T1000 (cell line): ENCODE measurements at places on chromosomes 6 and 20.

DNA sequence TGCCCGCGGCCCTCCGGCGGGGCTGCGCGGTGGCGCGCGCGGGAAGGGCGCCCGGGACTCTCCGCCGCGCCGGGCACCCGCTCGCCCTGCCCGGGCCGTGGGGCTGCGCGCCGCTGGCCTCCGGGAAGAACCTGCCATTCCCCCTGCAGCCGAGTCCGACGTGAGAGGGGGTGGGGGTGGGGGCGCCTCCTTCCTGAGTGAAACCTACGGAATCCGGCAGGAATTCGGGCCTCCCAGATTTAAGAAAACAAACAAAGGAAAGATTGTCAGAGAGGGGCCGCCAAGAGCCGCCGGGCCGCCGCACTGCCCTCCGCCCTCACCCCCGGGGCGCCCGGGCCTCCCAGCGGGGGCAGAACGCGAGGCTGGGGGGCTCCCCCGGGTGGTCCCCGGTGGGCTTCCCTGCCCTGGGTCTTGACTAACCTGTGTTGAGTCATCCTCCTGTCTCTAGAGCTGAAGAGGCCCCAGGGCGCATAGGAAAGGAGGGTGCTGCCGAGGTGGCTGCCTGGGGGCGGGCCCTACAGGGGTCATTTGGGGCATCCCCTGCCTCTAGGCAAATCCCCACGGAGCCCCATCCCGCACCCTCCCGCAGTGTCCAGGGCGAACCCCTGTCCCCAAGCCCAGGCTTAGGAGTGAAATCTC is 42.2 kb upstream of the FOXP4 start:
- peak; percentile 42 for DNase-seq

GRCh38 chr6:107977283-107977682 is 19.3 kb upstream of the SEC63 start:
- no peak for DNase-seq

DNA sequence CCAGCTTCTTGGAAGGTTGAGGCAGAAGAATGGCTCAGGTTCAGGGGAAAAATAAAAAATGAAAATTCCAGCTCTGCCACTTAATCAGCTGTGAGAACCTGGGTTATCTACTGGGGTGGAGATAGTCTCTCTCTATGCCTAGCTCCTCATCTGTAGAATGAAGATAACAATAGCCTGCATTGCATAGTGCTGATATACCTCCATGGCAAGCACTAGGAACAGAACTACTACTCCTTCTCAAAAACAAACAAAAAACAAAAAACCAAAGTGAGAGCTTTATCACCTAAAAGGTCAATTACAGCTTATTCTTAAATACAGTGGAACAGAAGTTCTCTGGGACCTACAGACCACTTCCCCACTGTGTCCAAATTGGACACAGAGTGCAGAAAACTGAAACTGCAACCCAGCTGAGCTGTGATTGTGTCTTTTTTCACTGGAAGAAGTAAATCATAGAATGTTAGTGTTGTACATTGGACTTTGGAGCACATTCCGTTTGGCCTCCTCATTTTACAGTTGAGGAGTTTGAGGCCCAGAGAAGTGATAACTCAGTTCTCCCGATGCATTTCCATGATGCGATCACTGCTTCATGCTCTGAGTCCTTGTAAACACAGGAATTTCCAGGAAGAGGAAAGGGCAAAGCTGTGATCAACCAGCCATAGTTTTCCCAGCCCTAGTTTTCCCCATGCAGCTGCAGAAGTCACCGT is 23.3 kb downstream of the MTFR2 start:
- DNase-seq = no peak

- DNase-seq = no peak
These were observed 600.5 kb upstream of the GJE1 start for GRCh38 chr6:141532211-141532610.

- no peak for DNase-seq
These were observed 70.4 kb upstream of the FUCA2 start for GRCh38 chr6:143581835-143582480.

GRCh38 chr20:53349730-53350129 is 243.9 kb downstream of the ZNF217 start:
- DNase-seq = no peak

DNA sequence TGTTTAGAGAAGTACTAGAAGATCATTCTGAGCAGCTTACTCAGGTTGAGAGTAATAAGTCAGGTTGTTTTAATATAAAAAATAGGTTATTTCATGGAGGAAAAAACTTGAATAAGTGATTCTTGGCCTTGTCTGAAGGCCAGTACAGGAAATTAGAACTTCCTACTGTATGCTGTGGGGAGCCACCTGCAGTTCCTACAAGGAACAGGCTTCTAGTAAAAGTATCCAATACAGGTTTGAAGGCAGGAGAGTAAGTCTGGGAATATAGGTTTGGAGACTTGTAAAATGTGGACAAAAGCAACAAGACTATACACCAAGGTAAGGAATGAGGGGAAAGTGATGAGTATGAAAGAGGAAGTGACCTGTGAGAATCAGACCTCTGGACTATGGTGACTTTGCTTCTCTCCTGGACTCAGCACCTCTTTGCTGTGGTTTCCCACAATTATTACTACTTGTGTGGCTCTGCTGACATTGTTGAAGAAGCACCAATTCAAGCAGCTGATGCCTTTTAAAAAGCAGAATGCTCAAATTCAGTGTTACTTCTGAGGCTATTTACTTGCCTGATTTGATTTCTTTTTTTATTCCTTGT is 278.6 kb downstream of the TBC1D7 start:
- no peak for DNase-seq
